Left lung (tissue), 14 donors: ENCODE measurements at places on chromosomes 5 and 9. TPM values are rescaled to one million over a fixed set of nuclear protein-coding genes. Genes with fewer than 3 reads are reported as not detected.

- no peak overlapping the region for H3K4me3 ChIP-seq
- no peaks in the 10 kb centered on the region for H3K4me1 ChIP-seq
- no peaks in the 10 kb centered on the region for H3K36me3 ChIP-seq
Measured at GRCh38 chr5:43335681-43336080, 22.5 kb upstream of the HMGCS1 start.

The FGFR4 gene
- total RNA-seq, result 99.9 TPM

The PHF24 gene
- total RNA-seq, result 0.58 TPM

- H3K27me3 ChIP-seq, result no peaks in the 10 kb centered on the region
- no peaks in the 10 kb centered on the region for H3K4me1 ChIP-seq
- H3K27ac ChIP-seq, result no peak overlapping the region
- no peaks in the 10 kb centered on the region for H3K36me3 ChIP-seq
- no peak for DNase-seq
Measured at GRCh38 chr5:23367874-23368273, 139.5 kb upstream of the PRDM9 start.

DNA sequence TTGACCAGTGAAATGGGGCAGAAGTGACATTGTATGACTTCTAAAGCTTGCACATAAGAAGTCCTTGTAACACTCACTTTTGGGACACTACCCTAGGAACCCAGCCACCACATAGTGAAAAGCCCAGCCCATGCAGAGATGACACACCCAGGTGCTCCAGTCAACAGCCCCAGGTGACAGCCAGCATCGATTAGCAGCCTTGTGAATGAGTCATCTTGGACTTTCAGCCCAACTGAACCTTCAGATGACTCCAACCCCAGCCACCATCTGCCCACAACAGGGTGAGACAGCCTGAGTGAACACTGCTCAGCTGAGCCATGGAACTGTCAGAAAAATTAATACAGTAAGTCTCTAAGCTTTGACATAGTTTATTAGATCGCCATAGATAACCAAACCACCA lies 458.6 kb downstream of the ZSWIM6 start:
- no peak overlapping the region for H3K27ac ChIP-seq
- no peaks in the 10 kb centered on the region for H3K27me3 ChIP-seq
- H3K4me3 ChIP-seq, result no peak overlapping the region
- no peak for DNase-seq

DNA sequence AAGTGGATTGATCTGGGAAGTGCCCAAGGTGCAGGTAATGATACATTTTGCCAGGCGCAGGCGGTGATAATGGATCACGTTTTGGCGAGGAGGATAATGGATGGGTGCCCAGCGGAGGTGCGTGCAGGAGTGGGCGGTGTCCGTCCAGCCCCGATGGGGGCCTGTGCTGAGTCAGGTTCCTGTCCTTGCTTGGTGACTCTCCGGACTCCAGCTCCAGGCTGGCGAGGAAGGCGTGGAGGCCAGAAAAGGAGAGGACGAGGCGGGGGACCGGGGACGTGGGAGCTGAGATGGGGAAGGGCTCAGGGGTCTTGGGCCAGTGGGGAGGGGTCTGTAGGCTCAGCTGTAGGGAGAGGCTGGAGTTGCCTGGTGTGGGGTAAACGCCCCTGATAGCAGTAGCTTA lies 268.3 kb downstream of the PBX3 start:
- H3K4me3 ChIP-seq, result no peak overlapping the region
- H3K27me3 ChIP-seq, result no peaks in the 10 kb centered on the region
- no peak overlapping the region for H3K27ac ChIP-seq
- DNase-seq, result no peak

The UBE2R2 gene
- 37.5 TPM for total RNA-seq

The PCDHA12 gene
- 7.4 TPM for total RNA-seq

The GZMA gene
- total RNA-seq, result 6.3 TPM

GRCh38 chr5:140131967-140132409 lies 6.3 kb downstream of the IGIP start:
- no peak overlapping the region for H3K4me3 ChIP-seq
- H3K36me3 ChIP-seq, result no peaks in the 10 kb centered on the region
- no peaks in the 10 kb centered on the region for H3K27me3 ChIP-seq
- no peak for DNase-seq

GRCh38 chr9:105241356-105242043 lies 3.0 kb upstream of the SLC44A1 start:
- H3K36me3 ChIP-seq, result no peaks in the 10 kb centered on the region
- H3K4me1 ChIP-seq, result peaks cover 19% of the 10 kb centered on the region
- no peak overlapping the region for H3K27ac ChIP-seq
- no peak for DNase-seq
- H3K4me3 ChIP-seq, result no peak overlapping the region
- no peaks in the 10 kb centered on the region for H3K27me3 ChIP-seq

The OR4F3 gene
- not detected for total RNA-seq

GRCh38 chr5:54985301-54986268 lies at the start of gene ESM1:
ESM1 (minus strand) TSS chr5:54985593; CDS start chr5:54985517, 76 bp downstream.
- H3K4me3 ChIP-seq, result no peak within 1 kb of the TSS
- H3K4me1 ChIP-seq, result no peaks in the 10 kb centered on the region
- H3K27me3 ChIP-seq, result peaks cover 48% of the 10 kb centered on the region

The NME5 gene
- total RNA-seq, result 5.9 TPM

DNA sequence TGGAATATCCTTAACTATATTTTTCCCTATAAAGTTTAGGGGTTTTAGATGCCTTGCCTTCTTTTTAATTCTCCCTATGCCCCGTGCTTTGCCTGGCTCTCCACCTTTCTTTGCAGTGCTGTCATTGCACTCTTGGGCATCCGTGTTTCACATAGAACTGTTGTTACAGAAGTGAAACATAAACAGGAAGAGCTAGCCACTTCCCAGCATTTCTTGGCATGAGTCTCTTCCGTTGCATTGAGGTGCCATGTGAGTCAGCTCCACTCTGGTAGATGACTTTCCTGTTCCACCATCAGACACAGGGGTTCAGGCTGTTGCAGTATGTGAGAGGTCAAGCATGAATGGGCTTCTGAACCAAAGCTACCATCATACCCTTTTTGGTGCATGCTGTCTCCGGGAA lies 73.4 kb downstream of the ANGPTL2 start:
- no peaks in the 10 kb centered on the region for H3K36me3 ChIP-seq
- no peaks in the 10 kb centered on the region for H3K27me3 ChIP-seq
- peaks cover 32% of the 10 kb centered on the region for H3K4me1 ChIP-seq
- no peak overlapping the region for H3K4me3 ChIP-seq
- H3K27ac ChIP-seq, result peak overlapping the region; percentile 28
- DNase-seq, result no peak
